Activated CD4-positive, alpha-beta T cell treated with anti-CD3 and anti-CD28 coated beads for 4 hours (primary cell): ENCODE measurements at places on chromosomes 1 and 21.

GRCh38 chr1:14113841-14114567 lies 414.0 kb downstream of the PRDM2 start:
- no peak for DNase-seq

GRCh38 chr1:86825319-86825718 lies 88.6 kb downstream of the SELENOF start:
- no peak for DNase-seq

- no peak for DNase-seq
Measured at GRCh38 chr1:39761557-39762260, 9.4 kb downstream of the OXCT2 start.

DNA sequence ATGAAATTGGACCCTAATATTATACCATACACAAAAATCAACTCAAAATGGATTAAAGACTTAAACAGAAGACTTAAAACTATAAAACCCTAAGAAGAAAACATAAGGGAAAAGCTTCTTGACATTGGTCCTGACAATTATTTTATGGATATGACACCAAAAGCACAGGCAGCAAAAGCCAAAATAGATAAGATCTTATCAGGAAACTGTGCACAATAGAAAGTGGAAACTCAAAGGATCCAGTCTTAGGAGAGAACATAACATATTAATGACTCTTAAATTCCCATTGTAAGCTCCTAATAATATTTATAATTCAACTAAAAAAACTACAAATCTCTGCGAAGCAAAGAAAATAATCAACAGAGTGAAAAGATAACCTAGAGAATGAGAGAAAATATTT lies 39.8 kb downstream of the RGS13 start:
- DNase-seq = no peak

- no peak for DNase-seq
Measured at GRCh38 chr21:8991968-8992621, 1529.3 kb upstream of the TPTE start.

GRCh38 chr21:36854391-36854790 lies 112.1 kb downstream of the HLCS start:
- DNase-seq = no peak

DNA sequence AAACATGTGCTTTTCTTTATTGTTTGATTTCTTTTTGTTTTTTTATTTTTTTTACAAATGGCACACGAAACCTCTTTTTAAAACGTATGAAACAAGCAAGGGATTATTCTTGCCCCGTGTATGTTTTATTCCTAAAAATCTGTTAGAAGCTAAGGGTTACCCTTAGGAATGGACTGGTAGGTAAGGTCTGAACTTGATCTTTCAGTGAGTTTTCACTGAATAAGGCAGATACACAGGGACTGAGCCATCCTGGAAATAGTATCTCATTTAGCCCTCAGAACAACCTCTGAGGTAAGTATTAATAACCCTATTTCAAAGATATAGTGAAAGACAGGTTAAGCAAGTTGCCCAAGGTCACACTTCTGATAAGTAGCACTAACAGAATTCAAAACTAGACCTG lies 6.0 kb downstream of the CD53 start:
- DNase-seq = no peak

GRCh38 chr1:200242110-200243041 lies 167.5 kb downstream of the ZNF281 start:
- DNase-seq = no peak

- no peak for DNase-seq
Measured at GRCh38 chr21:44082648-44083440, 24.4 kb upstream of the PWP2 start.
